Adipocyte (in vitro differentiated cells): ENCODE measurements at places on chromosomes 5 and 9.

DNA sequence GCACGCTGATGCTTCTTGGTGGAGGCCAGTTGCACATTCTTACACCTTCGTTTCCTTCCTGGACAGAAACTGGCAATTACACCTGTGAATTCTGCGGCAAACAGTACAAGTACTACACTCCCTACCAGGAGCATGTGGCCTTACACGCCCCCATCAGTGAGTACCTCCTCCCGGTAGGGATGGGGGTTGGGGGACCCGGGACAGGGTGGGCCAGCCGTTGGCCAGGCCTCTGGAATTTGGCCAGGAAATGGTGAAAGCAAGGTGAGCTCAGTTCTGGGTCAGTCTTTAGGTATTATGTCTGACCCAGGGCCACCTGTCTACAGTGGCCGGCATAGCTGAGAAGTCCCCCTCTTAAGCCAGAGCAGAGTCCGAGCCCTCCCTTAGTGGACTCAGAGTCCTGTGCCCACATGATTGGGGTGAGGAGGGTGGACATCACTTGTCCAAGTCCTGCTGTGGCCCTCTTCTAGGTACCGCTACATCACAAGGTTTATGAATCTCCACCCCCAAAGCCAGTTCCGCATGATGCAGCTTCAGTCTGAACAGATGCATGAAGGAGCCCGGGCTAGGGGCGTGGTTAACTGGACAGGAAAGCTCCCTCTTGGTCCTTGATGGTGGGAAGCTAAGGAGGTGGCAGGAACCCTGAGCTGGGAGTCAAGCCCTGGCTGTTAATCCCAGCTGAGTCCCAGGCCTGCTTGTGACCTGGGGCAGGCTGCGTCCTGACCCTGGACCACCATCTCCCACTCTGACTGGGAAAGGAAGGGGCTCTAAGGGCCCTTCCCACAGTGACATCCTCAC lies 61.3 kb downstream of the AMBP start:
- no peak for DNase-seq

GRCh38 chr9:123435471-123435870 lies 79.5 kb downstream of the CRB2 start:
- DNase-seq: no peak

DNA sequence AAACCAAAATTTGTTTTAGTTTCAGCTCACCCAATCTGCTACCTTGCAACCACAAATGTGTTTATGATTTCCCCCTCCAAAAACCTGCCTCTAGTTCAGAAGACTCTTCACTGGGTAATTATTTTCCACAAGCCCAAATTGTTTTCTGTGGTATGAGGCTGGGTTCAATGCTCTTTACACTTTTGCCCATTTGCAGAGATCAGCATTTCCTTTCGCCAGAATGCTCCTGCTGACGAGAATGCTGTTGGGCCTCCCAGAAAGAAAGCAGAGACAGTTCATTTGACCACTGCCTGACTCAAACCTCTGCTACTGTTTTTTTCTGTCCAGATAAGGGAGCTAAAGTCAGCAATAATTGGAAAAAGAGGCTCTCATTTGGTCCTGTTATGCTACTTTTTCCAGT lies 427.3 kb downstream of the PDE4D start:
- DNase-seq: no peak

DNA sequence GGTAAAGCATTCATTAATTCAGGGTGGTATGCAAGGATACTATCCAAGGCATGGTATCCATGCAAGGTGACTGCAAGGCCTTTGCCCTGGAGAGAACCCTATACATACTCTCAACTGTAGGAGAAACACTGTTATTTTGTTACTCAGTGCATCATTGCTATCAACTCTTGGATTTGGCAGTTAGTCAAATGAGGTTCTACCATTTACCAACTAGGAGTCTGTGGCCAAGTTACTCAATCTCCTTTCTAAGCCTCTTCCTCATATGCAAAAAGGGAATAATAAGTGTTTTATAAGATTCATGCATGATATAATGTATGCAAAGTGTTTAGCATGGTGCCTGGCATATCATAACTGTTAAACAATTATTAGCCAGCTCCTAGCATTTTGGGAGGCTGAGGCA lies 4.0 kb downstream of the PCDHGC3 start:
- DNase-seq: peak; percentile 29

- DNase-seq: peak; percentile 5
Observed at GRCh38 chr5:81019748-81020147, 59.6 kb downstream of the RASGRF2 start.
